Daoy (cell line): ENCODE measurements at places on chromosomes 2 and 18. TPM values are rescaled to one million over a fixed set of nuclear protein-coding genes. Genes with fewer than 3 reads are reported as not detected.

The RGPD4 gene
- not detected in 2 replicates for total RNA-seq

The CNTNAP5 gene
- not detected in 2 replicates for total RNA-seq

The LINC00305 gene
- total RNA-seq: not detected in 2 replicates

The REEP1 gene
- 4.1 TPM in 2 replicates for total RNA-seq

The MC2R gene
- not detected in 2 replicates for total RNA-seq

The SFXN5 gene
- total RNA-seq: 10.2 and 11.0 TPM in 2 replicates

The DAW1 gene
- 0.63 and 5.2 TPM in 2 replicates for total RNA-seq

The CCBE1 gene
- 6.5 and 15.4 TPM in 2 replicates for total RNA-seq

The GREB1L gene
- 1.7 and 5.7 TPM in 2 replicates for total RNA-seq

The HK2 gene
- total RNA-seq: 7.7 and 8.9 TPM in 2 replicates

The C2orf74 gene
- total RNA-seq: 10.5 and 13.4 TPM in 2 replicates

The LYG2 gene
- total RNA-seq: not detected in 2 replicates
